ENCODE measurements at places on chromosomes 3 and 15. TPM values are rescaled to one million over a fixed set of nuclear protein-coding genes. Genes with fewer than 3 reads are reported as not detected.

DNA sequence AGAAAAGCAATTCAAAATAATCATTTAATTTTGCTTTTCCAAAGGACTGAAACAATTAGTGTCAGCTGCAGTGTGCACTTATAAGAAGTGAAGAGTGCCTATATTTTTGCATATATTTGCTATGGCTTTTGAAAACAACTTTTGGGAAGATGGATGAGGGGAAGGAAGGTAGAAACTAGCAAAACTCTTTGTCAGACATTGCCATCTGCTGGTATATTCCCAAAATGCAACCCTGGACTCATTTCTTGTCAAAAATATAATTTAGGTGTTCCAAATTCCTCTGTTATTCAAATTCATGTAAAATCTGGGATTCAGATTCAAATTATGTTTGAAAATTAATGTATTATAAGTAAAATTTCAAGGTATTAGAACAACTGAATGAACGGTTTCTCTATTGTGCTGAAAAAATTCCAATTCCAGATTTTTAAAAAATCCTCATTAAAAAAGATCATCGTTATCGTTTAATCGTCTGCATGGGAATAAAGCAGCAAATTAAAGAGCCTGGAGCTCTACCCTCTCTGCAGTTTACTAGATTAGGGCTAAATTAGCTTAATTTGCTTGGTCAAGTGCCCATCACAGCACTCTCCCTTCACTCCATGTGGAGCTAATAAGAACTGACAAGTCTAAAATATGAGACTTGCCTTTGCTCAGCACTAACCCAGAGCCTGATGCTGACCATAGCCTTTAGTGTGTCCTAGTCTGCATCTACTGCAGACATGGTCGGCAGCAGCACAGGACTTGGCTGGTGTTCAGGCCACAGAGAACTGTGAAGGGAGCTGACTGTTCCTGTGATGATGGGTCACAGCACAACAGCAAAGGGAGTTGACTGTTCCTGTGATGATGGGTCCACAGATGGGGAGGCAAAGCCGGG lies 67.9 kb upstream of the MITF start:
- peak; percentile 58 for DNase-seq

GRCh38 chr15:82764740-82765139 lies 41.1 kb downstream of the FSD2 start:
- no peak for DNase-seq

GRCh38 chr15:59835776-59836175 lies 146.7 kb upstream of the BNIP2 start:
- DNase-seq, result no peak

DNA sequence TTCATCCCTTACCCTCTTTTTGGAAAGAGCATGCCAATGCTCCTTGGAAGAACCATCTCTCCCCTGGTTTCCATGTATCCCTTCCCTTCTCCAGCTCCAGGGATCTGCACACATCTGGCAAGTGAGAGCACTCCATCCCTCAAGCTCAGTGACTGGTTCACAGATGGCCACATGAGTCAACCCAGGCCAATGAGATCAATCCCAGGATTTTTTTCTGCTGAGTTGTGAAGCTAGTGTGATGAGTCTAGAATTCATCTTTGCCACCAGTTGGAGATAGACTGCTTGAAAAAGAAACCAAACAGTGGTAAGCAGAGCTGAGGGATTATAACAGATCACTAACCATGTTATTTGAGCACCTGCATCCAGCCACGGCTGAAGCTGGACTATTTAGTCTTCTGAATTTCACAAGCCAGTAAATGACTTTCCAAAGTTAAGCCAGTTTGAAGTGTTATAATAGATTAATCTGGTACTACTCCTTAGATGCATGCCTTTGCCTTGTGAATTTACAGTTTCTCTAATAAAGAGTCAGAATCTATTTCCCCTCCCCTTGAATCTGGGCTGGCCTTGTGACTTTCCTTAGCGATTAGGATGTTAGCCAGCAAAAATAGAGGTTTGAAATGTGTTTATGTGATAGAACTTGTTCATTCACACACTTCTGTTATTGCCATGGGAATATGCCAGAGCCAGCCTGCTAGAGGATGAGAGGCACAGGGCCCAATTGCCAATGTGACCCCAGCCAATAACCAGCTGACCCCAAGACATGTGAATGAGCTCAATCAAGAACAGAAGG lies 159.8 kb downstream of the WNT5A start:
- peak; percentile 59 for DNase-seq

DNA sequence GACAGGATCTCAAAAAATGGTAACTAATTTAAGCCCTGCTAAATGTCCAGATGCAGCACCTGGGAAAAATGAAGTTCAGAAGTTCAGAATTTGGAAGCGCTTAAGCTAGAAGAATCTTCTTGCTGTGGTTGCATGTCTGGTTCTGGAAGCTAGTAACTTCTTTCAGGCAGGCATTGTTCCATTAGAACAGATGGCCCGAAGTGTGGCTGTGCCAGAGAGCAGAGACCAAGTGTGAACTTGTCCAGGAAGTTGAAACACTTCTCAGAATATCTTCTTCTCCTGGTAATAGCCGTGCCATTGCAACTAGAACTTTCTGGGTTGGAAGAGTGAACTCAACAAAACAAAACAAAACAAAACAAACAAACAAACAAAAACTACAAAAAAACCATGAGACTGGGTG lies 80.0 kb downstream of the MITF start:
- no peak for DNase-seq

DNA sequence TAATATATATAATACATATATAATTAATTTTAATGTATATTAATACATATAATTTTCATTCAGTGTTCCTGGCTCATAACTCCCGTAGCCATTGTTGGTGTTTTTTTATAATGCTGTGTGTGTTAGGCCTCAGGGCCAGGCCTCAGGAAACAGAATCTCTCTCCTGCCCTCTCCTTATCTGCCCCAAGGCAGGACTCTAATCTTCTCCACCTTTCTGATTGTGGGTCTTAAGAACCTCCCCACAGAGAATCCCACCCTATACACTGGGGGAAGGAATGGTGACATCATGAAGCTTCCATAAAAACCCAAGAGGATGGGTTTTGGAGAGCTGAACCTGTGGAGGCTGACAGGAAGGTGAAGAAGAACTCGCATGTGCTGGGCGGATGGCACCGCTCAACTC lies 4.0 kb upstream of the FMN1 start:
- no peak for DNase-seq

GRCh38 chr3:141642215-141642614 lies 95.9 kb upstream of the RNF7 start:
- no peak for DNase-seq

- no peak for DNase-seq
These were observed 78.4 kb downstream of the MME start for GRCh38 chr3:155158346-155159037.

DNA sequence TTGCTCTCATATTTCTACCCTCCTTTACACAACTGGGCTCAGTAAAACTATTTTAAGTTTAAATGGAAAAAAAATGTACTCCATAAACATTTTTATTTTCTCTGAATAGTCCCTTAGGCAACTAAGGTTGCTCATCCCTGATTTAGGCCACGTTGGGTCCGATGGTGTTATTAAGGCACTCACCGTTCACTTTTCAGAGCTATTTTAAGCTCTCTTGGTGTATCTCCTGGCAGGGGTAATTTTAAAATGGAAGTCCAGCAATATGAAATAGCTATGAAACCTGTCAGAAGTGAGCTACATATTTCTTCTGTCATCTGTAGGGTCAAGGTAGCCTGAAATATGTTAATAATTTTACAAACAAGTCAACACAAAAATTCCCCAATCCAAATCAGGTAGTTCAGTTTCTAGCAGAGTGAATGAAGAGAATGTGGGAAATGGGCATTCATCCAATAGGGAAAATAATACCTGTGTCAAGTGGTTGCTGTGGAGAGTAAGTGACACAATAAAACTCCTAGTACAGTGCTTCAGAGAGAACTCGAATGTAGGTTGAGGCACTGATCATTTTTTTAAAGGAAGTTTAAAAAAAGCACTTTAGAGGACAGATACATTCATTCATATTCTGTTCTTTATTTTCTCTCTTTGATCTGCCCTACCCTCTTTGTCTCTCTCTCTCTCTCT lies 209.3 kb upstream of the FEZF2 start:
- no peak for DNase-seq

Gene GPR62
- 0.23 TPM for total RNA-seq
